ENCODE measurements at places on chromosomes 4 and X.

- no peak for DNase-seq
These were observed 107.3 kb upstream of the RAI2 start for GRCh38 chrX:17968367-17968766.

GRCh38 chr4:8552581-8553205 lies 27.5 kb upstream of the GPR78 start:
- no peak for DNase-seq

GRCh38 chr4:48557478-48557877 lies 67.4 kb downstream of the ZAR1 start:
- DNase-seq = peak; percentile 29

GRCh38 chr4:155773196-155773800 lies 14.5 kb downstream of the GUCY1B1 start:
- no peak for DNase-seq

DNA sequence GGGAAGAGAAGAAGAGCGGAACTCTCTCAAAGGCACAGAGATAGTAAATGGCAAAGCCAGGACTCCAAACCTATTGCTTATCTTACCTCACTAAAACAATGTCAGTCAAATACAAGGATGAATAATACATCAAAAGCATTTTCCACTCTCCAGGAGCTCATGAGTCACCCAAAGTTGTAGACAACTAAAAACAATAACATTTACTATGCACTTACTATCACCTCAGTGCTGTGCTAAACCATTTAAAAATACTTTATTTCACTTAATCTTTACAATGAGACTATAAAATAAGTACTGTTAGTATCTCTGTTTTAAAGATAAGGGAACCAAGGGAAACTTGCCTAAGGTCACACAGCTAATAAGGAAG lies 163.2 kb upstream of the SPANXC start:
- peak; percentile 67 for DNase-seq

DNA sequence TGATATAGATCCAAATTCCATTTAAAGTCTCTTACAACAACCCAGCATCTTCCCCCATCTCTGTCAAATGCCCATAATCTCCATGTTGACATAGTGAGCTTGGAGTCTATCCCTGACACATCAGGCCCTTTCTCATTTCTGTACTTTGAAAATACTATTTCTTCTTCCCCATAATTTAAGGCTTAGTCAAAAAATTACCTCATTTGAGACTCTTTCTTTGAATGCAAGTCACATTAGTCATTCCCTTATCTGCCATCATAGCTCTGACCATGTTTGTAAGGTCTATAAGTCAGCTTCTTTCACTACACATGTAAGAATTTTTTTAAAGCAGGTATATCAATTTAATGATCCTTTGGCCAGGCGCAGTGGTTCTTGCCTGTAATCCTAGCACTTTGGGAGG lies 99.9 kb downstream of the DDX60 start:
- DNase-seq = peak; percentile 91

GRCh38 chr4:164012396-164013027 lies 518.0 kb downstream of the TMA16 start:
- DNase-seq = peak; percentile 1

GRCh38 chrX:72576141-72576894 lies 3.7 kb upstream of the HDAC8 start:
- peak; percentile 86 for DNase-seq

DNA sequence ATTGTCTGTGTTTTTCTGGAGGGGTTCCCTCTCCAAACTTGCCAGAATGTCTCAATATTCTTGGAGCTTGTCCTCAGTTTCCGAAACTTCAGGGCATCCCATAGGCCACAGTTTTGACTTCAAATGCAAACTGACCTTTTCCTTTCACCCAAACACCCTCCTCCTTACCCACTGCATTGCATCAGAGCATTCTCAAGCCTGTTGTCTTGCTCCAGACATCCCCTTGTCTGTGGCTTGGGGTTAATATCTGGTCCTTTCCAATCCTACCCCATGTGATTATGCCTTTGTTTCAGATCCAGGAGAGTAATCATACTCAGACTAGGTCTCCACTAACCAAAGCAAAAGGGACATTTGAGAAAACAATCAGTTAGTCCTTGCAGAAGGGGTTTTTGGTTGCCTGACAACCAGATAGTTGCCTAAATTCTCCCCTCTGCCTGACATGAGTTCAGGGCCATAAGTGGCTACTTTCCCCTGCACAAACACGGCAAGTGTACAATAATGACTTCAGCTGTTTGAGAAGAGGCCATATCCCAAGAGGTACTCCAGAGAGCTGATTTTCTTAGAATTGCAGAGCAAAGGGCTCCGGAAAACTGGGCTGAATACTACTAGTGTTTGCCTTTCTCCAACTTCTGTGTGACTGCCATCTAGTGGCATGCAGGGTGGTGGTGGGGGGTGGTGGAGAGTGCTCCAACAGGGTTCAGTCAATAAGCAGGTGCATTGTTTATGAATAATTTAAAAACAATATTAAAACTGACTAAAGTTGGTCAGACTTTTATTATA lies 130.2 kb downstream of the CHRDL1 start:
- peak; percentile 23 for DNase-seq

GRCh38 chr4:72613959-72614358 lies 44.9 kb upstream of the ADAMTS3 start:
- DNase-seq = peak; percentile 15

- DNase-seq = no peak
These were observed 228.1 kb downstream of the THOC2 start for GRCh38 chrX:123504630-123505270.

GRCh38 chrX:81957900-81958545 lies 756.1 kb downstream of the SH3BGRL start:
- peak; percentile 9 for DNase-seq

- DNase-seq = no peak
These were observed 10.0 kb downstream of the HTRA3 start for GRCh38 chr4:8279321-8280157.

DNA sequence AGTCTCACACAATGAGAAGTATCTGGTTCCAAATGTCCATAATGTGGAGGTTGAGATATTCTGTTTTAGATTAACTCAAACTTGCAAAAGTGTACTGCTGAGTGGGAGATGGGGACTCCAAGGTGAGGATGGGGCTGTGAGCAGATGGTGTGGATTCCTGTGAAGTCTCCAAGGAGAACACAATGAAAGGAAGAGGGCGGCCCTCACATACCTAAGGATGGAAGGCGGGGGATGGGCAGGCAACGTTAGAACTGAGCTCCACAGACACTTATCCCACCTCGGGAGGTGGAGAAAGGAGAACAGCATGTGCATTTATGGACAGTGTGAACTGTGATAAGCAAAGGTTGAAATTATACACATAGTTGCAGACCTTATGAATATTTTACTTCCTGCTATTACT lies 9.9 kb upstream of the SPATA4 start:
- DNase-seq = no peak

- no peak for DNase-seq
These were observed 37.8 kb downstream of the PJA1 start for GRCh38 chrX:69127466-69127865.

DNA sequence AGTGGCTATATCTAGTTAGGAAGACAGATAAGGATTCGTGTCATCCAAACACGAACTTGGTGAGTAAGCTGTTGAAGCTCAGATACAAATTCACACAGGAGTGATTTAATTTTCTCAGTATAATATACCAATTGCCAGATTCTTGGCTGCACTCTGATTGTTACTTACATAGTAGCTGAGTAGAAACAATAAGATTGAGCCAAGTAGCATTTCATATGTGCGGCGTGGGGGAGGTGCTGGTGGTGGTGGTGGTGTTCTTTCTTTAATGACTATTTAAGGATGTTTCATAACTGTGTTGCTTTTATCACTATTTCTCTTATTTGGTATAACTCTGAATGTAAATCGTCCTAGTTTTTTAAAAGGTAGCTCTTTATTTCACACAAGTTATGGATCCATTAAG lies 102.9 kb downstream of the UGT8 start:
- no peak for DNase-seq

DNA sequence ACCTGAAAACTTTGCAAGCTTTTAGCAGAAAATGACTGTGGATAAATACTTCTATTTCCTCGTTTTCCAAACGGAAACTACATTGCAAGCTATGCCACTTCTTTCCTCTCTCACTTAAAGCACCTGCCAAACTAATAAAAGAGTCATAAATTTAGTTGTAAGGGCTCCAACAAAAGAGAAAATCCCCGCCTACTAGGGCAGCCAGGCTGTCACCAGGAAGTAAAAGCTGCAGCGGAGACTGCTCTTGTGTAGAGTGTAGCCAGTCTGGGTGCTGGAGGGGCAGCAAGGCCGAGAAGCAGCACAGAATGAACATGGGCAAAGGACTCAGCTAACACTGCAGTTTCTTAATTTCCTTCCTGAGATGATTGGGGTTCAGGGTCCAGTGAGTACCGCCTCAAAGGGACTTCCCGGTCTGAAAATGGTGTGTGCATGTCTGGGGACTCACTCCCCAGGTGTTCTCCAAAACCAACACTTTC lies 89.3 kb upstream of the MAML3 start:
- DNase-seq = no peak

DNA sequence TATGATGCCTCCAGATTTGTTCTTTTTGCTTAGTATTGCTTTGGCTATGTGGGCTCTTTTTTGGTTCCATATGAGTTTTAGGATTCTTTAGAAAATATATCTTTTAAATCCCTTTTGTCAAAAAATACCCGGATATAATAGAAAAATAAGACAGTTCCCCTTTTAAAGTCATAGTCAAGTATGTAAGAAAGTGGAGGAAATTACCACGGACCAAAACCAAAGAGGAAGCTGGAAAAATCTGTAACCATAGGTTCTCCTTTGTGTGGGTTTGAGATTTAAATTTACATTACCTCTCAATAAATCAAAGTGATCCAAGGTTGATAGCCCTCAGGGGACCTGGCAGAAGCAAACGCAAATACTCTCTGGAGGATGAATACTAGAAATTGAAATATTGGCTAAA lies 58.3 kb upstream of the PACRGL start:
- no peak for DNase-seq

- DNase-seq = no peak
These were observed 6.0 kb downstream of the FRG2 start for GRCh38 chr4:190020790-190021717.

DNA sequence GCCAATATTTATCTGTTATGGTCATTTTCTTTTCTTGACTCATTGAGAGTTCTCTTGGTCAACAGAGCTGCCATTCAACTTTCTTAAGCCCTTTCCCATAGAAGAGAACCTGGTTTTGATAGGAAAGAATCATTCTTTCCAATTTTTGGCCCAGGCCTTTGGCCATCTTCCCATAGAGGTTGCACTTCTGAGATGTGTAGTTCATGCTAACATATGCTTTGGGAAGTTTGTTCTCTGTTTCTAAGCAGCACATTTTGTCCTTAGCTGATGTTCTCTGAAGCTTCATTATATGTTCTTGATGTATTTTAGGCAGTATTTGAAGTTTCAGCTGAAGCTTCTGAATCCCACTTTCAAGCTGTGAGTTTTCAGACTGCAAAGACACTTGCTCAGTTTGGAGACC lies 161.1 kb downstream of the VEGFC start:
- DNase-seq = no peak

- no peak for DNase-seq
These were observed 69.8 kb downstream of the GPR101 start for GRCh38 chrX:136963973-136964372.

- DNase-seq = peak; percentile 13
These were observed 31.2 kb downstream of the ATG4A start for GRCh38 chrX:108122748-108123147.

DNA sequence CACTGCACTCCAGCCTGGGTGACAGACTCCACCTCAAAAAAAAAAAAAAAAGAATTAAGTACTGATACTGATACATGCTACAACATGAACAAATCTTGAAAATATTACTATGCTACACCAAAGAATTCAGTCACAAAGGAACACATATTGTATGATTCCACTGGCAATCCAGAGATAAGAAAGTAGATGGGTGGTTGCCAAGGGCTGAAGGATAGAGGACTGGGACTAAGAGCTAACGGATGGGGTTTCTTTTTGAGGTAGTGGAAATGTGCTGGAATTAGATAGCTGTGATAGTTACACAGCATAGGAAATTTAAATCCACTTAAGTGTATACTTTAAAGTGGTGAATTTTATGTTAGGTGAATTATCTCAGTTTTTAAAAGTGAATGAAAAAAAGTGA lies 12.5 kb downstream of the ATP11C start:
- DNase-seq = no peak

DNA sequence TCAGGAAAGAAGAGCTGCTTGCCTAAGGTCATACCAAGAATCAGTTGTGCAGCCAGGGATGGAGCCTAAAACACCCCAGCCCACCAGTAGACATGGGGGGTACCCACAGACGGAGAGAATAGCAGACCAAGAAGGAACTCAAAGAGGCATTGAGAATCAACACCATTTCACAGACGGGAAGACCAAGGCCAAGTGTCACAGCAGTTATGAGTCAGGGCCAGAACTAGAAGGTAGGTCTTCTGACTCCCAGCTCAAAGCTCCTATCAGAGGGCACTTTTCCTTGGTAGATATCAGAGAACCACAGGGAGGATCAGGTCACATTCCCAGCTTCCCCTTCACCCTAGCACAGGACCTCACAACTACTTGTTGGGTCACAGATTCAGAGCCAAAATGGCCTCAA lies 14.5 kb downstream of the OTUD5 start:
- DNase-seq = no peak

DNA sequence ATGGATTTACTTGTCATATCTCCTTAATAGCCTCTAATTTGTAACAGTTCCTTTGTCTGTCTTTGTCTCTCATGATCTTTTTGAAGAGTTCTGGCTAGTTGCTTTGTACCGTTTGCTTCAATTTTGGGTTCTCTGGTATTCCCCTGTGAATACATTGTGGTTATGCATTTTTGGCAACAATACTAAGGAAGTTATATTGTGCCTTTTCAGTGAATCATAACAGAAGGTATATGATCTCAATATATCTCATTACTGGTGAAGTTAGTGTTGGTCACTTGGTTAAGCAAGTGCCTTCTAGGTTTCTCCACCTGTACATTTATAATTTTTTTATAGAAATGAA lies 48.6 kb downstream of the DCLK2 start:
- DNase-seq = peak; percentile 57

- no peak for DNase-seq
These were observed 74.1 kb downstream of the FAM47A start for GRCh38 chrX:34058005-34058404.

DNA sequence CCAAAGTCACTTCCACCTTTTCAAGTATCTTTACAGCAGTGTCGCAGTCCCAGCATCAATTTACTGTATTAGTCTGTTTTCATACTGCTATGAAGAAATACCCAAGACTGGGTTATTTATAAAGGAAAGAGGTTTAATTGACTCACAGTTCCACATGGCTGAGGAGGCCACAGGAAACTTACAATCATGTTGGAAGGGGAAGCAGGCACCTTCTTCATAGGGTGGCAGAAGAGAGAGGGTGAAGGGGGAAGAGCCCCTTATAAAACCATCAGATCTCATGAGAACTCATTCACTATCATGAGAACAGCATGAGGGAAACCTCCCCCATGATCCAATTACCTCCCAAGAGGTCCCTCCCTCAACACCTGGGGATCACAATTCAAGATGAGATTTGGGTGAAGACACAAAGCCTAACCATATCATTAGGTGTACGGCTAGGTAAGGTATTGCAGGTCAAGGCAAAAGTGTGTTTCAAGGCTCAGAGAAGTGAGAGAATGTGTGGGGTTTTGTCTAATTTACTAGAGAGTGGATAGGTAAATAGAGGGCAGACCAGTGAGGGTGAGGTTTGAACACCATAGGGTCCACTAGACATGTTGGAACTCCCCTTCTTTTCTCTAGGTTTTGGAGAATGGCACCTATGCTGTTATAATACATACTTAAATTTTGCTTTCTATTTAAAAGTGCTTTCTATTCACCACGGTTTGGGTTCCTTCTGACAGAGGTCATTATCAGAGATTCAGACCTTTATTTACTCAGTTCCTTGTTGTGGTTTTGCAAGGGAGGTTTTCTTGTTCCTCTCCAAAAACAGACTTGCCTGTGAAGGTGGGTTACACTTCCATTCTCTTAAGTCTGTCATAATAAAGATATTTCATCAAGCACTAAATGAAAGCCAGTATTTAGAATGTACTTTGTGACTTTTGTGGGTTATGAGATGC lies 186.6 kb downstream of the CPEB2 start:
- no peak for DNase-seq
